ENCODE measurements at places on chromosomes 12 and 14. TPM values are rescaled to one million over a fixed set of nuclear protein-coding genes. Genes with fewer than 3 reads are reported as not detected.

DNA sequence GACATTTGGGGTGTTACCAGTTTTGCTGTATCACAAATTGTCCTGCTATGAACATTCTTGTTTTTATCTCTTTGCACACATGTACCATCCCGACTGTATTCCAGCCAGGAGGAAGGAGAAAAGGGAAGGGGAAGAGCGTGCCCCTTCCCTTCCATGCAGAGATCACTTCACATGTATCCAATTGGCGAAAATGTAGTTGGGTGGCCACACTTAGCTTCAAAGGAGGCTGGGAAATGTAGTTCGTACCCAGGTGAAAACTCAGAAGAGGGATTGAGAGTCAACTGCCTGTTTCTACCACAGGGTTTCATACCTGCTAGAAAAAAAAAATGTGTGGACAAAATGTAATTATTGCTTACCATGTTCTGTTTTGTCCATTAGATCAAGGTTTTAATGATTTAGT lies 189.1 kb upstream of the PELI2 start:
- no peak for DNase-seq
- H3K36me3 ChIP-seq, result no peaks in the 10 kb centered on the region

The PTHLH gene
- total RNA-seq, result not detected

GRCh38 chr12:68501226-68501625 lies 109.5 kb upstream of the RAP1B start:
- H3K27me3 ChIP-seq, result no peaks in the 10 kb centered on the region
- H3K36me3 ChIP-seq, result no peaks in the 10 kb centered on the region
- H3K4me3 ChIP-seq, result no peak overlapping the region
- no peak for DNase-seq
- H3K27ac ChIP-seq, result no peak overlapping the region

GRCh38 chr14:83291714-83292113 lies 1758.1 kb upstream of the SEL1L start:
- no peak for DNase-seq
- no peak overlapping the region for H3K4me3 ChIP-seq
- H3K36me3 ChIP-seq, result no peaks in the 10 kb centered on the region

DNA sequence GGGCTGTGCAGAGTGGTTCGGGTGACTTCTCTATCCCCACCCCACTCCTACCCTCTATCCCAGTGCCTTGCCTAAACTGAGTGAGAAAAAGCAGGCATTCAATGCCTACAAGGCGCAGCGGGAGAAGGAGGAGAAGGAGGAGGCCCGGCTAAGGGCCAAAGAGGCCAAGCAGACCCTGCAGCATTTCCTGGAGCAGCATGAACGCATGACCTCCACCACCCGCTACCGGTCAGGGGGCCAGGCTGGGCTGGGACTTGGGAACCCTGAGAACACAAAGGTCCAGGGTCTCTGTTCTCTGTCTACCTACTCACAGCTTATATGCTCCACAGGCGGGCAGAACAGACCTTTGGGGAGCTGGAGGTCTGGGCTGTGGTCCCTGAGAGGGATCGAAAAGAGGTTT lies 11.7 kb downstream of the PRPF40B start:
- peaks cover 2% of the 10 kb centered on the region for H3K36me3 ChIP-seq
- no peak overlapping the region for H3K4me3 ChIP-seq
- H3K27ac ChIP-seq, result no peak overlapping the region
- H3K27me3 ChIP-seq, result no peaks in the 10 kb centered on the region

DNA sequence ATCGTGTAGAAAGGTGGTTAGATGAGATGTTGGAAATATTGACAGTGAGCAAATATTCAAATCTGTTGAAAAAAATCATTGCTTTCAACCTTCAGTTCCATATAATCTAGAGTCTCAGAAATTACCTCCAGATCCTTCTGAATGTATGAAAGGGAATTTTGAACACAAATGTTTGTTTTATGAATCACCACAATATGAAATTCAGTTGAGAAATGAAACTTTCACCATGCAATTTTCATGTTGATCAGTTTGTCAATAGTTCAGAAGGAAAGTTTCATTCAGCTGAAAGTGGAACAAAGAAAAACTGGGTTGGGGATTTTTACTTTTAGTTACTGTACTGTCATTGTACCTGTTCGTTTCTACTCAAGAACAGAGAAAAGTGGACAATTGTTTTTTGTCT lies 953.6 kb downstream of the SLC6A15 start:
- H3K4me1 ChIP-seq, result no peaks in the 10 kb centered on the region
- no peak for DNase-seq
- no peaks in the 10 kb centered on the region for H3K27me3 ChIP-seq
- no peak overlapping the region for H3K27ac ChIP-seq

GRCh38 chr12:53674977-53675700 lies 744 bp downstream of the ATP5MC2 start:
- H3K4me1 ChIP-seq, result peaks cover 43% of the 10 kb centered on the region
- DNase-seq, result no peak
- peak overlapping the region; percentile 98 for H3K27ac ChIP-seq
- H3K4me3 ChIP-seq, result peak overlapping the region; percentile 88

DNA sequence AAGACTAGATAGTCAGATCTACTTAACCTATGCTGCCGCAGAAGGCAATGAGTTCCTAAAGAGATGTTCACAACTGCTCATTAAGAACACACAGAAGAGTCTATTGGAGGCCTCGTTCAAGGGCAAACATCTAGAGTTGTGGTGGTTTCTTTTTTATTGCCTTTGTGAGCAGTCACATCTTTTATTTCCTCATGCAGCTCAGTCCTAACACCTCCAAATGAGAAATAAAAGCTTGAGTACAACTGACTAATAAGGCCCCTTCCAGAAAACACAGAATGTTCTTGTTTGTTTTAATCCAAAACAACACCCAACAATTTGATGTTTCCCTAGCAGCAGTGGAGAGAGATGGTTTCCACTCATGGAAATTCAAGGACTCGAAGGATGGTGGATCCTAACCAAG lies 123.5 kb upstream of the NOS1 start:
- no peaks in the 10 kb centered on the region for H3K27me3 ChIP-seq
- no peak overlapping the region for H3K4me3 ChIP-seq
- no peak overlapping the region for H3K27ac ChIP-seq
- no peaks in the 10 kb centered on the region for H3K4me1 ChIP-seq
- no peak for DNase-seq

The TMEM63C gene
- total RNA-seq, result 0.74 TPM

DNA sequence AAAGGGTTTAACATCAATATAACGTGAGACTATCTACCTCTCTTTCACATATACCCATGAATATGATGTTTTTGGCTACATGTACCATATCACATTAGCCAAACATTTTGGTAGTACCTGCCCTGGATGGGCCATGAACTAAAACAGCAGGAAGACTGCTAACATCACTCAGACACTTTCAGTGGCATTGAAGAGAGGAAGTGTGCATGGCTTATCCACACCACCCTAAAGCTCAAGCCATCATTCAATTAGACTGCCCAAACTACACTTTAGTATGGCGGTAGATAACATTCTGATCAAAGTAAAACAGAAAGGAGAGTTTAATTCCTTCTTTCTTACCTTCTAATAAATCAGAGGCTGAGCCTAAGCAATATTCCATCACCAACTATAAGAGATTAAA lies 103.0 kb downstream of the PEBP1 start:
- H3K4me3 ChIP-seq, result no peak overlapping the region
- H3K27me3 ChIP-seq, result no peaks in the 10 kb centered on the region
- H3K36me3 ChIP-seq, result peaks cover 43% of the 10 kb centered on the region
- H3K4me1 ChIP-seq, result peaks cover 18% of the 10 kb centered on the region
- DNase-seq, result no peak
- H3K27ac ChIP-seq, result no peak overlapping the region

DNA sequence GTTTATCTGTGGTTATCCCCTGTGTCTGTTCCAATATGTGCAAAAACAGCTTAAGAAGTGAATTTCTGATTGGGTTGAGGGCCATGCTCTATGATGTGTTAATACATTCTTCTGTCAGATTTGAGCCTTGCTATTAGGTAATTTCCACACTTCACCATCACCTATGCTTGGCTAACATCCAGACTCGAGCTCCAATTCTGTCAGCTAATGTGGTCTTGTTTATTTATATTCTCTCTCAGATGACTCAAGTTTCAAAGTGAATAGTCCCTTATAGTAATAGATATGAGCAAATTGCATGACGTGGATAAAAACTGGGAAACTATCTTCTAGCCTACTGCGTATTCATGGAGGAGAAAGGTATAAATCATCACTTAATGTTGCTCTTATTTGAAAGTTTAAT lies 451.3 kb downstream of the SNAPC1 start:
- H3K36me3 ChIP-seq, result no peaks in the 10 kb centered on the region
- no peaks in the 10 kb centered on the region for H3K4me1 ChIP-seq
- H3K27ac ChIP-seq, result no peak overlapping the region
- H3K27me3 ChIP-seq, result no peaks in the 10 kb centered on the region
- DNase-seq, result no peak

DNA sequence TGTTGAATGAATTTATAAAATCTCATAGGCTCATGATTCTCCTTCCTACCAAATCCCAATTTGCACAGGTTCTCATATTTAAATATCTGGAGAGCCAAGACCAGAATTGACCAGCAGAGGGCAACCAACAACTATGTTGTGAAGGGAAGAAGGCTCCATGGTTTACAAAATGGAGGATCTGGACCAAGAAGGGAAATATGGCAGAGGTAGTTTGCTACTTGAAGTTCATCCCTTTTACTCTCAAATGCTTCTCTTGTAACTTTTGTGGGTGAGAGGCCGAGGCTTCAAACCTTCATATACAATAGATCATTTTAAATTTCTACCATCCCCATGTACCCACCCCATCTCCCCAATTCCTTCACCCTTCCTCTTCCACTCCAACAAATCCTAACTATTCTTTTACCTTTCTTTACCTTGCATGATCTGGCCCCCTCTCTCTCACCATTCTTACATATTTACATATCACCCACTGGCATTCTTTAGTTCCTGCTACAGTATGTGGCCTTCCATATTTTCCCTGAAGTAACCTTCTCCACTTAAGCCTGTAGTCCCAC lies 3.8 kb upstream of the SMARCC2 start:
- H3K27me3 ChIP-seq, result no peaks in the 10 kb centered on the region
- peak; percentile 89 for DNase-seq
- H3K27ac ChIP-seq, result peak overlapping the region; percentile 47

- no peaks in the 10 kb centered on the region for H3K27me3 ChIP-seq
- peaks cover 2% of the 10 kb centered on the region for H3K36me3 ChIP-seq
- no peak overlapping the region for H3K4me3 ChIP-seq
Observed at GRCh38 chr14:49957089-49957852, 64.4 kb downstream of the ARF6 start.

The GPR65 gene
- total RNA-seq, result 21.9 TPM

The DEGS2 gene
- total RNA-seq, result 0.39 TPM

DNA sequence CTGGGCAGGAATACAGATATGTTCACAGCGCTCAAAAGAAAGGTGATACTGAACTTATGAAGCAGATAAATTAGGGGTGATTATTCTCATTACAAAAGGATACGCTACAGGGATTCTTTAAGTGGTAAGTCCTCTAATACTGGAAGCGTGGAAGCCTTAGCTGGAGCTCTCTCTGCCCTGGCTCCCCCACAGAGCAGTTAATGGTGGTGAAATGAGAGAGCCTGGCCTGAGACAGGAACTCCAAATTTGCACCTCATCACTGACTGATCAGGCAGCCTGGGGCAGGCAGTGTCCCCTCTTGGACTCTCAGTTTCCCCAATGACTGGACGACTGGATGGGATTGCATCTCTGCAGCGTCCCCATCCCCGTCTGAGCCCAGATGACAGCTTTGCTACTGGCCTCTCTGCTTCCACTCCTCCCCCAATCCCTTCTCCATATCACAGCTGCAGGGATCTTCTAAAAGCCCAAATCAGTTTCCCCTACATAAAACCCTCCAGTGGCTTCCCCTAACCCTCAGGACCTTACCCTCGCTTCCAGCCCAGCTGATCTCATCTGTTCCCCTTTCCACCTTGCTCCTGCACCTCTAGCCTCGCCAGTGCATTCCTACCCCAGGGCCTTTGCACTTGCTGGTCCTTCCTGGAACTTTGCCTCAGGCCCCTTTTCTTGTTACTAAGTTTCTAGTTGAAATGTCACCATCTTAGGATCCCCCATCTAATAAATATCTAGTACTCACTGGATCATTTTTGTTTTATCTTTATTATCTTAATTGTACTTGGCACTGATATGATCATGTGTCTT lies 171.7 kb upstream of the LHX5 start:
- DNase-seq, result no peak
- H3K36me3 ChIP-seq, result no peaks in the 10 kb centered on the region
- H3K27ac ChIP-seq, result no peak overlapping the region
- H3K4me1 ChIP-seq, result no peaks in the 10 kb centered on the region

The AKT1 gene
- total RNA-seq, result 222 TPM

GRCh38 chr14:26067786-26068459 lies 529.9 kb downstream of the NOVA1 start:
- no peaks in the 10 kb centered on the region for H3K4me1 ChIP-seq
- H3K27me3 ChIP-seq, result no peaks in the 10 kb centered on the region
- H3K4me3 ChIP-seq, result no peak overlapping the region
- no peak for DNase-seq
- H3K36me3 ChIP-seq, result no peaks in the 10 kb centered on the region

GRCh38 chr12:3231399-3231876 lies 154.3 kb downstream of the TSPAN9 start:
- peaks cover 9% of the 10 kb centered on the region for H3K27me3 ChIP-seq
- H3K27ac ChIP-seq, result no peak overlapping the region
- no peaks in the 10 kb centered on the region for H3K4me1 ChIP-seq
- no peaks in the 10 kb centered on the region for H3K36me3 ChIP-seq

GRCh38 chr14:99128185-99128584 lies 143.8 kb downstream of the BCL11B start:
- H3K27ac ChIP-seq, result no peak overlapping the region
- H3K27me3 ChIP-seq, result no peaks in the 10 kb centered on the region
- no peaks in the 10 kb centered on the region for H3K36me3 ChIP-seq
- peaks cover 15% of the 10 kb centered on the region for H3K4me1 ChIP-seq
- peak; percentile 13 for DNase-seq
- H3K4me3 ChIP-seq, result no peak overlapping the region

- no peak overlapping the region for H3K4me3 ChIP-seq
- H3K27ac ChIP-seq, result no peak overlapping the region
- no peaks in the 10 kb centered on the region for H3K27me3 ChIP-seq
- DNase-seq, result no peak
Observed at GRCh38 chr12:41402801-41403200, 214.7 kb downstream of the PDZRN4 start.

GRCh38 chr14:51185754-51186153 lies 54.3 kb upstream of the TMX1 start:
- no peaks in the 10 kb centered on the region for H3K36me3 ChIP-seq
- peaks cover 2% of the 10 kb centered on the region for H3K27me3 ChIP-seq
- H3K4me3 ChIP-seq, result no peak overlapping the region
- no peaks in the 10 kb centered on the region for H3K4me1 ChIP-seq
- H3K27ac ChIP-seq, result no peak overlapping the region

DNA sequence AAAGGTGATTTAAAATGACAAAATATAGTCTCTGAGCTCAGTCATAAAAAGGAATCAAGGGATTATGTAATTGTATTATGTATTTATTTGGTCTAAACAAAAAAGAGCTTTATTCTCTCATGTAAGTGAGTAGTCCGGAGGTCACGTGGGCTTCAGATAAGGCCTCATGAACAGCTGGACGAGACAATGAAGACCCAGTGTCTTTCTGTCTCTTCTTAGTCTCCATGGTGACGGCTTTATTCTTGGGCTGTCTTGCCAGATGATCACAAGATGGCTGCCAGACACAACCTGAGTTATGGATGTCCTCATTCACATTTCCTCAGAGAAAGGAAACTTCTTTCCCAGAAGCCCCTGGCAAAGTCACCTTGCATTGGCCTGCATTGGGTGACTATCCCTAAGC lies 98.6 kb downstream of the ARF6 start:
- H3K36me3 ChIP-seq, result peaks cover 20% of the 10 kb centered on the region
- no peak for DNase-seq
- peaks cover 45% of the 10 kb centered on the region for H3K4me1 ChIP-seq
- no peak overlapping the region for H3K4me3 ChIP-seq

- no peak overlapping the region for H3K4me3 ChIP-seq
- DNase-seq, result no peak
- no peaks in the 10 kb centered on the region for H3K27me3 ChIP-seq
Observed at GRCh38 chr14:75720842-75721498, 59.9 kb downstream of the TTLL5 start.

Data from activated CD8-positive, alpha-beta T cell treated with anti-CD3 and anti-CD28 coated beads, Interleukin-2, amount 10 ng/mL, durations not matched to agents 7 days and 5 days (primary cell).